ENCODE measurements at places on chromosomes 6 and 20. TPM values are rescaled to one million over a fixed set of nuclear protein-coding genes. Genes with fewer than 3 reads are reported as not detected.

C20orf202 gene
- 0.29 TPM for total RNA-seq

TRAPPC3L gene
- 0.33 TPM for total RNA-seq

SIRPB2 gene
- 13.3 TPM for total RNA-seq

- peak; percentile 77 for DNase-seq
Observed at GRCh38 chr6:155327326-155328073, 13.2 kb upstream of the TFB1M start.

GRCh38 chr6:137013738-137014602 lies 30.8 kb downstream of the IL20RA start:
- DNase-seq: no peak

GRCh38 chr6:39488255-39488879 lies 165.9 kb upstream of the KCNK16 start:
- no peak for DNase-seq

Measured in posterior vena cava (tissue), 2 donors.